ENCODE measurements at places on chromosomes 4 and X.

DNA sequence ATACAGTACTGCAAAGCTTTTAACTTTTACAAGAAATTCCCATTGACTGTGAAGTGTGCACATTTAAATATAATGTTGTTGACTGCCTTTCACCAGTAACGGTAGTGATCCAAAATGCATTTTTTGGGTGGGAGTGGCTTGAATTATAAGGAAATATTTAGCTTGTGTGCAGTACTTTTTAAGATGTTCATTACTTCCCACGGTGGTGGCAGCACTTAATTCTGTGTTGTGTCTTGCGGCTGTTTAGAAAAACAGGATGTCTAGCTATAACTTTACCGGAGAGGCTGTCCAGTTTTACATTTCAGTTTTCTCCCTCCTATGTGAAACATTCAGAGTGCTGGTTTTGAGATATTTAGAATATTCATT lies 1.7 kb downstream of the TMEM131L start:
- no peak for DNase-seq

DNA sequence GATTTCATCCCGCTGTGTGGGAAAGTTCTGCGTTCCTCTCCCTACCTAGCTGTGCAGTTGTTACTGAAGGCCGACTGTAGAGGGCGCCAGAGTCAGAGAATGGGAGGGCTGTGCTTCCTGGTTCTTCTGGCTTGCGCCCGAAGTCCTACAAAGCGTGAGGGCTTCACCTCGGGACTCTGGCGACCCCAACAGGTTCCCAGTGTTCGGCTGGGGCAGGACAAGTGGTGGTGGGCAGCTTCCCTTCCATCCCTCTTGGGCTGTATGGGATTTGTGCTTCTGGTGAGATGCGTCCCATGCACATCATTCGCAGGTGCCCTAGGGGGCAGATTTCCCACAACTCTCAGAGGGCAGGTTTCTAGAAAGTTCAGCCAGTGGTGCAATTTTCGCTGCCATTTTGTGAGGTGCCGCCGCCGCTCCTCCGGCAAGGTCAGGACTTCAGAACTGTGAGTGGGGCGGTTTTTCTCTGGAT lies 27.3 kb downstream of the CT45A1 start:
- no peak for DNase-seq

- no peak for DNase-seq
Observed at GRCh38 chr4:151074416-151074916, 25.0 kb upstream of the RPS3A start.

- no peak for DNase-seq
Observed at GRCh38 chr4:108644237-108644636, 6.2 kb upstream of the OSTC start.

DNA sequence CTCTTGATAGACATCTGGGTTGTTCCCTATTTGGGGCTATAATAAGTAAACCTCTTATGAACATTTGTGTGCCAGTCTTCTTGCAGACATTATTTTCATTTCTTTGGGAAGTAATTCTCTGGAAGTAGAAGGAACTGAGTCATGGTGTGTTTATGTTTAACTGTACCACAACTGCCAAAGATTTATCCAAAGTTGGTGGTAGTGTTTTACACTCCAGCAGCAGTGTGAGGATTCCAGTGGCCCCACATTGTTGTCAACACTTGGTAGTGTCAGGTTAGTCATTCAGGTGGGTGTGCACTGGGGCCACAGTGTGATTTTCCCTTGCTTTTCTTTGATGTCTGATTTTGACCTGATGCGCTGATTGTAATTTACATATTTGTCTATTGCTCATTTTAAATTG lies 5.0 kb upstream of the UVSSA start:
- no peak for DNase-seq

DNA sequence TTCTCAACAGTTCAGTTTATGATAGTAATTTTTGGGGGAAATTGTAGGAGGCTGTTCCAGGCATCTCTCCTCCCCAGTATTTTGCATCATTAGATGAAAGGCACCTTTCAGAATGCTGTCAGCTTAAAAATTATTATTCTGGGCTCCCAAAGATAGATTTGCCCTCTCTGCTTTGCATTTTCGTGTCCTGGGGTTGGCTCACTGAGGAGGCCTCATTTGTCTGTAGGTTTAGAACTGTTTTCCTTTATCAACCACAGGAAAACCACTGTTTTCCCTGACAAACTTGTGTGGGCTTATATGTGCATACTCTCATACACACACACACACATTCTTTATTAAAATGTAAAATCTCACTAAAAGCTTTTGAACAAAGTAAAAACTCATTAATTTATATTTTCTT lies 197.2 kb upstream of the VCX3A start:
- no peak for DNase-seq

DNA sequence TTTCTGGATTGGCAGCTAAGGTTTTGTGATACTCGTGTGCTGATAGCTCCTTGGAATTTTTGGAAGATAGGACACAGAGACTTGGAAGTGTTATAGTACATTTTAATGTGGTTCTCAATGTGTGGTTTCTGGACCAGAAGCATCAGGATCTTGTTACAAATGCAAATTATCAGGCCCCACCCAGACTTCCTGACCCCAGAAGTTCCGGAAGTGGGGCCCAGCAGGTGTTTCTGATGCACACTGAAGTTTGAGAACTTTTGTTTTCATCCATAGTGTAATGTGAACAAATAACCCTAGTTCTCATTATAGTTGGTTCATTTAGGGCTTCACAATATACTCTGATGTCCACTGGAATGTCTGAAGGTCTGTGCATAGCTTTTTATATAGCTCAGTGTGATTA lies 49.6 kb downstream of the LAMP2 start:
- no peak for DNase-seq

DNA sequence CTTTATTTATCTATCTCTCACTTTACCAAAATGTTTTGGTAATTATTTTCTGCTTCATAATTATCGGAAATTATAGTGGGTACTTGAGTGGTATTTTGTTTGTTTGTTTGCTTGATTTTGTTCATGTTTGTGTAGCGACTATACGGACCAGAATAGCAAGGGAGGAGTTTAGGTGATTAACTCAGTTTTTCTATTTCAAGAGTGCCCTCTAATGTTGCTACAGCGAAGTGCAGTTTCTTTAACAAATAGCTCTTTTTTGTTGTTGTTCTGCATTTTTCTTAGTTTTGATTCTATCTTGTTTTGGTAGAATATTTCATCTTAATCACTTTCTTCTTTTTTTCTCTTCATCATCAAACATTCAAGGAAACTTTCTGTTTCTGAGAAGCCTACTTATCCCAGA lies 40.8 kb upstream of the QRFPR start:
- no peak for DNase-seq

DNA sequence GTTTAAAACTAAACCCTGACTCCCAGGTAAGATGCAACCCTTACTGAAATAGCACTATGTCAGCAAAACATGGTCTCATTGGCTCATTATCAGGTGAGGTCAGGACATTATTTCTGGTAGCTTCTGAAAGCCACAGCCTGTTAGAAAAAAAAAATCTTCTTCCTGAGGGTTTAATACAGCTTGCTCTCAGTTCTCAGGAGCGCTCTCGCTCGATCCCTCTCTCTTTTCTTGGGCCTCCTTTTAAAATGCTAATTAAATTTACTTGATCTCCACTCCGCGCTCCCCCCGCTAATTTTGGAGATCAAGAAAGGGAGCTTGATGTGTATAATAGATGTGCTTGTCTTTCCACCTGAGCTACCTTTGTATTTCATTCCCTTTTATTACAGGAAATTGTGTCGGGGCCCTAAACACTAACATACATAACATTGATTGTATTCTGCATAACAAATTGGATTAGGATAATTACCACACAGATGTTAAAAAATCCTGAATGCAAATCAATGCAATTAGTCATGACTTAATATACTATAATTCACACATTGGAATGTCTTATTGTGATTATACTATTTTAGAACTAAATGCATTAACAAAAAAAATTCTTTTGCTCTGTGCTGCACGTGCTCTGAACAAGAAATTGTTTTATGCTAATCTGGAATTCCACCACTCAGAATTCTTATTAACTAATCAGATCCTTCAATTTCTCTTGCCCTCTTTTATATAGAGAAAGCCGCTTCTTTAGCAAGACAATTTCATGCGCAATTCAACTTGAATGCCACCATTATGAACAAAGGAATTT lies 101.6 kb upstream of the TEX13D start:
- DNase-seq: no peak

- DNase-seq: no peak
Observed at GRCh38 chr4:71944956-71945355, 86.8 kb upstream of the NPFFR2 start.

- no peak for DNase-seq
Observed at GRCh38 chr4:47373174-47373573, 90.3 kb downstream of the COMMD8 start.

DNA sequence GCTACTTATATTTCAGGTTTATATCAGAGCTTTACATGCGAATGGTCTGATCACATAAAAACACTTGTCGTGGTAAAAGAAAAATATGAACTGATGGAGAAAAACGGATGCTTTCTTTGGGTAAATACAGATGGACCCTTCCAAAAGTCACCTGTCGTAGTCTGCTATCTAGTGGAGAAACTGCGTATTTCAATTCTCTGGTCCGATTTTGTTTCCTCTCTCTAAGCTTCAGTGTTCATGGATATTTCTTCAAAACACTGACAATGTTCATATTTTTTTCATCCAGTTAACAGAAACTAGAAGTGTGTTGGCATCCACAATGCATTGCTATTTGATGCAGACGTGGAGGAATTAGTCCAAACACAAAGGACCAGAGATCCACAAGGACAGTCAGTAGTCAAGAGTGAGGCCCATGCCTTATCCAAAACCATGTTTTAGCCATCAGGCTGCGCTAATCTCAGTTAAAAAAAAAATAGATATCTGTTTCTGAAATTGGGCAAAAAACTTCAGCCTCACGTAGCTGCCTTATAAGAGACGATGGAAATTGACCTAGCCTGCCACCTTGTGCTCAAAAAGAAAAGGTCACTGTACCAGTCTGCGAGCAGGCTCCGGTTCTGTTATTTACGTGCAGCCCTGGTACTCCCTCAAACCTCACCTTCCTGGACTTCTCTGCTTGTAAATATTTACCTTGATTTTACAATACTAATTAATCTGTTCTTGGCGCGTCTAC lies 16.0 kb downstream of the MEPE start:
- DNase-seq: peak; percentile 53

DNA sequence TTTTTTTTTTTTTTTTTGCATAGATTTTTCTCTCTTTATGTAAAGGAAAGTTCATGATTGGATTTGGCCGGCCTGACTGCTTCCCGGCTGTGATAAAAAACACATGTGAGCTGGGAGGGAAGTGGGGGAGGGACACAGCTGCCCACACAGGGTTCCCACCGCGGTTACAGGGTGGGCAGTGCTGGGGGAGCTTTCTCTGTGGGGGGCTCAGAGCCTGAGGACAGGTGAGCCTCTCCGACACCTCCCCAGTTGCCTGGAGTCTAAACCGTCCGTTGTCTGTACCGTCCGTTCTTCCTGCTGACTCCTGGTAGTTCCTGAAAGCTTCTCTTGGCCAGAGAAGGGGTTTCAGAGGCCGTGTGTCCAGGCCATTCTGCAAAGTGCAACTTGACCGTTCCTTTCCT lies 21.8 kb downstream of the SHOX start:
- DNase-seq: no peak

DNA sequence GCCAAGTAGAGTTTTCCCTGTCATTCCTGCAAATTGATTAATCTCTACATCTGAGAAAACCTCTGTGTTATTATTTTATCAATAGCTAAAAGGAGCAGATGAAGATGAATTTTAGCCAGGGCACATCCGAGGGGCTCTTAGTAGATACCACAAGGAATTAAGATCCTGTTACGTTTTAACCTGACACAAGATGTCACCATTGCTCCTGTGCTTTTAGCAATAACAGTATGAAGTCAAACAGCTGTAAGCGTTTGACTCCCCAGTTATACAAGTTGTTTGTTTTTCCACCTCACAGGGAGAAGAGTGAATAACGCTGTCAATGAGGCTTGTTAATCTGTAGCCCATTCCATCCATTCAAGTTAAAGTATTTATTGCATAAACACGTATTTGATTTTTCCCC lies 76.0 kb upstream of the AP1S2 start:
- peak; percentile 25 for DNase-seq

- no peak for DNase-seq
Observed at GRCh38 chrX:15014281-15014680, 141.1 kb downstream of the MOSPD2 start.

- no peak for DNase-seq
Observed at GRCh38 chr4:44984083-44984482, 257.7 kb upstream of the GNPDA2 start.

DNA sequence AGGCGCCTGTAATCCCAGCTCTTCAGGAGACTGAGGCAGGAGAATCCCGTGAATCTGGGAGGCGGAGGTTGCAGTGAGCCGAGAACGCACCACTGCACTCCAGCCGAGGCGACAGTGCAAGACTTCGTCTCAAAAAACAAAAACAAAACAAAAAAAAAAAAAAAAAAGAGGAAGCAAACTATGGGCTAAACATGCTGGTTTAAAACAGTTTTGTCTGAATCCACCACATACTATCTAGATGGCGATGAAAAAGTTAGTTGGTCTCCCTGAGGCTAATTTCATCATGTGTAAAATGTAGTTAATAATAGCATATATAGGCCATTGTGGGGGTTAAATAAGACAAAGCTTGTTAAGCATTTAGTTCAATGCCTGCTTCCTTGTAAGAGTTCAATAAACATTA lies 451.1 kb downstream of the RPA4 start:
- no peak for DNase-seq

GRCh38 chr4:55768291-55768690 lies 51.3 kb upstream of the EXOC1L start:
- peak; percentile 44 for DNase-seq

DNA sequence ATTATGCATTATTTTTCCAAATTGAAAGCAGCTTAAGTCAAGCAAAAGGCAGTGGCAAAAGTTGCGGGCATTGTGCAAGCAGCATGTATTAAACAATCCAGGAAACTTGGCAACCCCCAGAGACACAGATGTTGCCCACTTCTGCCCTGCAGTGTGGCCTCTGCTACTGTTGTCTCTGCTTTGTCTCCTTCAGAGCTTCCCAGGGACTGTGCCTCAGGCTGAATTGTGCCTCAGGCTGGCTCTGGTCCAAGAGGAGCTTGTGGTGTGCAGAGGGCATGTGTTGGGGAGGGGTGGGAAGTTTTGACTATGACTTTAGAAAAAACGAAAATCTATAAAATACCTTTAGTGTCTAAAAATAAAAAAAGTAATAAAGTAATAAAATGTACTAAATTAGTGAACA lies 201.4 kb downstream of the CCSER1 start:
- peak; percentile 3 for DNase-seq

- DNase-seq: no peak
Observed at GRCh38 chrX:107567370-107567769, 60.9 kb upstream of the PRPS1 start.

- no peak for DNase-seq
Observed at GRCh38 chr4:138951764-138952163, 63.8 kb upstream of the NOCT start.

- DNase-seq: peak; percentile 83
Observed at GRCh38 chr4:2441393-2442174, 22.8 kb downstream of the CFAP99 start.

DNA sequence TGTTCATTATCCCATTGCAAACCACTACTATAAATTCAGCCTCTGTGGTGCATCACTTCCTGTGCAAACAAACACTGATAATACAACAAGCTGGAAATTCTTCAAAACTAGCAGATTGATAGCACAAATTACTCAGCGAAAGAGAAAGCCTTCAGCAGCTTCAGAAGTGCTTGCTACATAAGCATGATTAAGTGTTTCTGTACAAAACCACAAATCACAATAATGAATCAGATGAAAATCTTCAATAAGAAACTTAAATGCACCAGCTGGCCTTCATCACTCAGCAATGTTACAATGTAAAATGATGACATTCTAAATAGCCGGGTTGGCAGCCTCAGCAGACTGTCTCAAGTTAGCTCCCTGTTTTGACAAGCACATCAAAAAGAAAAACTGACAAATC lies 262.2 kb downstream of the SPOCK3 start:
- no peak for DNase-seq

Measured in AG08396 (cell line).